Liver (tissue), 10 donors: ENCODE measurements at places on chromosomes 7 and 10. TPM values are rescaled to one million over a fixed set of nuclear protein-coding genes. Genes with fewer than 3 reads are reported as not detected.

The PIK3CG gene
- 4.1 TPM for total RNA-seq

The SYT15B gene
- 0.14 TPM for total RNA-seq

The PRR15 gene
- 0.98 TPM for total RNA-seq

The CALCR gene
- not detected for total RNA-seq

The ADAM12 gene
- total RNA-seq = 0.25 TPM

The ACHE gene
- 17.6 TPM for total RNA-seq

The LIPJ gene
- total RNA-seq = not detected

The SAMD9 gene
- 3.3 TPM for total RNA-seq

The AKR1C1 gene
- 128 TPM for total RNA-seq

- peak; percentile 83 for DNase-seq
These were observed at the start of gene ADCK2 for GRCh38 chr7:140672382-140673062. ADCK2 (plus strand) TSS chr7:140672945; CDS start chr7:140673331, 386 bp downstream.

DNA sequence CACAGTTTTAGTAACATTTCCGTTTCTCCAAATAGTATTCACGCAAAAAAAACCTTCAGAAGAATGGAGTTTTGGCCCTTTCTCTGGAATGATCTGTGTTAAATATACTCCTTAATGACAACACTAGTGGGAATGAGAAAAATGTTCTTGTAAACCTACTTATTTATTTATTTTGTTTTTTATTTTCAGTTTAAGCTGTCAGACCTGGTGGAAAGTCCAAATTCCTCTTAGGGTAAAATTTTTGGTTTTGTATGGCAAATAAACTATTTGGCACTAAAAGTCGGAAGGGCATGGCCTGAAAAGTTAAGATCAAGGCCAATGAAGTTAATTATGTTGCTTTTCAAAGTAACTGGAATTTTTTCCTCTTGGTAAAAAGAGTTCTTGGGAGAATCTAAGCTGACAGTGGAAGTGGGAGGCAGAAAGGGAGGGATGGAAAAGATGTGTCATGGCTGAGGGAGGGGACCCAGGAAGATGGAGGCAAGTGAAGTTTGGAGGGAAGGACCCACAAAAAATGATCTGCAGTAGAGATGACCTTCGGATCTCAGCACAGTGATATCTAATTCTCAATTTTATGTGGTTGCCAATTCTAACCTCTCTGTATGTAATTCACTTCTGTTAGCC, 33.5 kb upstream of the VPS41 start:
- no peak for DNase-seq

DNA sequence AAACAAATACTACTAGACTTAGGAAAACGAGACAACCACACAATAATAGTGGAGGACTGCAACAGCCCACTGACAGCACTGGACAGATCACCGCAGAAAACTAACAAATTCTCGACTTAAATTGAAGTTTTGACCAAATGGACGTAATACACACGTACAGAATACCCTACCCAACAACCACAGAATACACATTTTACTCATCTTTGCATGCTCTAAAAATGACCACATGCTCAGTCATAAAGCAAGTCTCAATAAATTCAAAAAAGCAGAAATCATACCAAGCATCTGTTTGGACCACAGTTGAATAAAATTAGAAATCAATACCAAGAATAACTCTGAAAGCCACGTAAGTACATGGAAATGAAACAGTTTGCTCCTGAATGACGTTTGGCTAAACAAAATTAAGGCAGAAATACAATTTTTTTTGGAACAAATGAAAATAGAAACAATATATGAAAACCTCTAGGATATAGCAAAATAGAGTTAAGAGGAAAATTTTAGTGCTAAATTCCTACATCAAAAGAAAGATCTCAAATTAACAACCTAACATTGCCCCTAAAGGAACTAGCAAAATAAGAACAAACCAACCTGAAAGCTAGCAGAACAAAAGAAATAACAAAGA, 30.6 kb downstream of the MAPK8 start:
- no peak for DNase-seq

- DNase-seq = no peak
These were observed 3.5 kb downstream of the MTPAP start for GRCh38 chr10:30345611-30346010.

- DNase-seq = no peak
These were observed 39.5 kb downstream of the LRMDA start for GRCh38 chr10:75470901-75471300.

GRCh38 chr7:9575716-9576115, 1142.3 kb downstream of the NXPH1 start:
- DNase-seq = no peak

DNA sequence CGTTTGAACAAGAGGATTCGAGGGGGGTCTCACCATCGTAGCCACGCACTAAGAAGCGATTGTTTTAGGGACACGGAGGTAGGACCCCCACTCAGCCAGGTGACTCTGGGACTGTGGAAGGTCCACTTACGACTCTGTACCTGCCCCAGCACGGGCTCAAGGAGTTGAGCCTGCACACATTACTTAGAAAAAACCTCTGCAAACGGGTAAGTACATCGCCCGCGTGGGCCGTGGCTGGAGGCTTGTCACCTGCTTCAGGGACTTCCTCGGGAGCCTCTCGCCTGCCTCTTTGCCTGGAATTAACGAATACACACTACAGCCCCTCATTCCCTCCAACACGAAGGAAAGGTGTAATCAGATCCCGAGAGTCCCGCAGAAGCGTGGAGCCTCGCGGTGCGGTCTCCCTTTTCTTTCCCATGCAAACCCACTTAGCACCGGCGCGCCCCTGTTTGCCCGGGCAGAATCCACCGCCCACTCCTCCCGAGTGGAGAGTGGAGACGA, 826 bp downstream of the PODXL start:
- no peak for DNase-seq

DNA sequence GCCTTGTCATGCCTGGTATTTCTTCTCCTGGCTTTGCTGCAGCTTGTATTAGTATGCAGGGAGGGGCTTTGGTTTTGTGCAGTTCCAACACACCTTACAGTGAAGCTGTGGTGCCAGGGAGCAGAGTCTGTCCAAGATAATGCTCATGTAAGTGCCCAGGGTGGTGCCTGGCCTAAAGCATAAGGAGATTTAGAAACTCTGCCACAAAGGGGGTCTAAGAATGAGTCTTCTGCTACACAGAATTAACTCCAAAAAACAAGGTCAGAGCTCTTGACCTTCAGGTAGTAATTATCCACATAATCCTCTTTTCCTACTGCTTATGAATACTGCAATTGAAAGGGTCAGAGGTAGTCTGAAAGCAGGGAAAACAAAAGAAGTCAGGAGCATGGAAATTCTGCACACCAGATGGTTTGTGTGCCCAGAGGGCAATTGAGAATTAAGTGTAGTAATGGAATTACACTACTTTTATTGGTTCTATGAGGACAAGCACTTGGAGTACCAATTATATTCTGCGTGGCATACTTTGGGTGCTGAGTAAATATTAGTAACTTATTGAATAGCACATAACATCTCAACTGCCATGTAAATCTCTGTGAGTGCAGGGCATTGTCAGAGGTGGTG, 121.5 kb downstream of the KAT6B start:
- DNase-seq = no peak

GRCh38 chr10:77874872-77875271, 51.7 kb downstream of the DLG5 start:
- DNase-seq = no peak

GRCh38 chr10:60649485-60650377, 128.5 kb upstream of the CDK1 start:
- no peak for DNase-seq

DNA sequence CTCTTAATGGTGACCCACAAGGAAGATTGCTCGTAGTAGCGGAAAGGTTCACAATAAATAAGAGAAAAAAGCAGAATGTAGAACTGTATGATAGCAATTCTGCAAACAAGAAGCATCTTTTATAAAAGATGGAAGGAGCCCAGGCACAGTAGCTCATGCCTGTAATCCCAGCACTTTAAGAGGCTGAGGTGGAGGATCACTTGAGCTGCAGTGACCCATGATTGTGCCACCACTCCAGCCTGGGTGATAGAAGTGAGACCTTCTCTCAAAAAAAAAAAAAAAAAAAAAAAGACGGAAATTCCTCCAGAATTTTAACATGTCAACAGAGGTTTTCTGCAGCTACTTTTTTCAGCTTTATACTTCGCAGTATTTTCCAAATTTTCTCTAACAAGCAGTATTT, 13.2 kb downstream of the GATAD1 start:
- no peak for DNase-seq

DNA sequence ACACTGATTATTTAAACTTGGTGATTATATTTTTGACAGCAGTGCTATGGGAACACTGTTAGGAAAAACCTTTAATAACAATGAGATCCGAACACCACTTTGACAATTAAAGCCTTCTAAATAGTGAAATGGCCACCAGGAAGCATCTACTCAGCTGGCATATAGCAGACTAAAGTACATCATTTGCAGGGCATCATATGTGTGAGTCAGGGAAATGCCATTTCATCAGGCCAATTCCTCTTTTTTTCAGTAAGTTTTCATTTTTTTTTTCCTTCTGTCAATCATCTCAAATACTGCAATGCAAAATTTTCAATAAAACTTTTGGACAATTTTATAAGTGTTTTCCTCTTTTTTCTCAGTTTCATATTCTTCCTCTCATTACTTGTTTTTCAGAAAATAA, 521.4 kb upstream of the SEMA3D start:
- DNase-seq = no peak

DNA sequence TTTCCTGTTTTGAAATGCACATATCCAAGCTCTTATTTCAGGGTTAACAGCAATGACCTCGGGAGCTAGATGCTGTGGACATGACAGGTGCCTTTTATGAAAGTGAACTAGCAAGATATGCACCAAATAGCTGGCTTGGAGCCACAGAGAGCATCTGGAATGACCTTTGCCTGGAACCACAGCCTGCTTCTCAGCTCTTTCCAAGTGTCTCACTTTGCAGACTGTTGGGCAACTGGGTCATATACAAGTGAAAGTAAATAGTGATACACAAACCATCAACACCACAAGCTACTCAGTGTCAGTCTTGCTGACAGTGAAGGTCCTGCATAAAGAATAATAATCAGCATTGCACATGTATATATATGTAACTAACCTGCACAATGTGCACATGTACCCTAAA, 183.5 kb downstream of the RNF133 start:
- DNase-seq = peak; percentile 42

DNA sequence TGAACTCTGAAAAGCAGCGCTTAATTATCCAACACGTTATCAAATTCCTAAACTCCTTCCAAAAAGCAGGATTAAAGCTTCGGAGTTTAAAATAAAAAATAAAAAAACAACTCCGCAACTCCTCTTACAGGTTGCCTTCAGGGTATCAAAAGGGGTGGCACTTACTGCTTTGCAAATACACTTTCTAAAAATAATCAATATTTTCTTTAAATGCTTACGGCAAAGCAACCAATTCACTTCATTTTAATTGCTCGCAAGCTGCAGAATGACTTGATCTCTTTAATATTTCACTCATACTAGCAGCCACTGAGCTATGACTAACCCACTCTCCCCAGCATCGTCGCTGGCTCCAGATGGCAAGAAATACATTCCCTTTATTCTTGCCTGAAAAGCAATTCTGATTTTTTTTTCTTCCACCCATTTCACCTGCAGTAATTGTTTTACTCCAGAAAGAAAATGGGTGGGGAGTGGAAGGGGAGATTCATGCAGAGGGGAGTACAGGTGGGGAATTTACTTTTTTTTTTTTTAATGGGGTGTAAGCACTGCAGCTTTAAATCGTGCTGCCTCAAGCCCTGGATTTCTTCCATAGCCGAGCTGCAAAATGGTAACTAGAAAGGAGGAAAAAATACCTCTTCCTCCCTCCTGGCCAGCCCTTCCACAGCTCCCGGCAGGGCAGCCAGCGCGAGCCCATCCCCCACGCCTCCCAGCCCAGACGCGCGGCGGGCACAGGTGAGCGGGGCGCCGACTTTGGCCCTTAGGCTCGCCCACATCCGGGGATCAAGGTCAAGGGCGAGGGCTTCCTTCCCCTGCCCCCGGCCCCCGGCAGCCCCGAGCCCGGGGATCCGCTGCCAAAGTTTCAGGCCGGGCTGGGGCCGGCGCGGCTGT, 54.2 kb upstream of the FHIP2A start:
- peak; percentile 50 for DNase-seq

DNA sequence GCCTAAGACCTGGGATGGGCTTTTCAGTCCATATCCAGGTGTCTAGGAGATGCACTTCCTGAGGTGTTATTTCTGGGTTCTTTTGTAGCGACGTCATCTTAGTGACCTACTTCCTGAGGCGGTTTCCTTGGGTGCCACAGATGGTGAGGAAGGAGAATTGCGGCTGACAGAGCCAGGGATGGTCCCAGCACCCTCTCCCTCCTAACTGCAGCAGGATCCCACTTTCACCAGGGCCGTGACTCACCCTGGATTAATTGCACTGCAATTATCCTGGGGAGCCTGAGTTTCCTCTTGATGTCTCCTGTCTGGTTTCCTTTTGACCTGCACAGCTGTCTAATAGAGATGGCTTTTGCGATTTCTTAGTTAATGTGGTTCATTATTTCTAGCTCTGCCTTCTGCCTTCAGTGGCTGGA, 271.7 kb downstream of the TCF7L2 start:
- DNase-seq = no peak

DNA sequence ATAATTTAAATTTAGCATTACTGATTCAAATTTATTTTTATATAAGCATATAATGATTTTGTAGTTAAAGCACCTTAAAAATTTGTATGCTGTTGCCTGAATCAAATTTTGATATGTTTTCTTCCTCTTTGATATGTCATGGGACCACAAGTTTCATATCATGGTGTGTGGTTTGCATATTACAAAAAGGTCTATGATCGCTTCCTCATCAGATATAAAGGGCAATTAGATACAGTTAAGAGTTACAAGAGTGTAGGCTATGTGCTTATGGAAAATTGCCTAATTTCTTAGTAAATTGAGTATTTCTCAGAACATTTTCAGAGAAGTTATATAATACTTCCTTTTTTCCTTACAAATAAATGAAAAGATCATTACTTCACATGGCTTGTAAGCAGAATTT, 22.2 kb downstream of the MRC1 start:
- no peak for DNase-seq

DNA sequence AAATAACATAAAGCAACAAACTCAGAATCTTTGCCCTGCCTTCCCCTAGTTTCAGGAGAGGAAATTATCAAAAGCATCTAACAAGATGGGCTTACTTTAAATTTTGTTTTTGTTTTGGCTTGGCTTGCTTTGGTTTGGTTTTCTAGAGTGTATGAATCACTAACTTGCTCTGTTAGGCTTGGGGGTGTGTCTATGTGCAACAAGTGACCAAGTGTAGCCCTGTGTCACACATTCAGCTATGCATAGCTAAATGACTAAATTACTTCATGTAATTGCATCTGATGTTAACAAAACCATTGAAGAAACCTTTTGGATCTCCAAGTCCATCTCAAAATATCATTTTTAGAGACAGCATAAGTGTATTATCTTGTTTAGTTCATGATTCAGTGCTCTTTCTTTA, 251.0 kb downstream of the TFEC start:
- DNase-seq = no peak

- DNase-seq = no peak
These were observed 52.1 kb downstream of the ADD3 start for GRCh38 chr10:110059925-110060324.

DNA sequence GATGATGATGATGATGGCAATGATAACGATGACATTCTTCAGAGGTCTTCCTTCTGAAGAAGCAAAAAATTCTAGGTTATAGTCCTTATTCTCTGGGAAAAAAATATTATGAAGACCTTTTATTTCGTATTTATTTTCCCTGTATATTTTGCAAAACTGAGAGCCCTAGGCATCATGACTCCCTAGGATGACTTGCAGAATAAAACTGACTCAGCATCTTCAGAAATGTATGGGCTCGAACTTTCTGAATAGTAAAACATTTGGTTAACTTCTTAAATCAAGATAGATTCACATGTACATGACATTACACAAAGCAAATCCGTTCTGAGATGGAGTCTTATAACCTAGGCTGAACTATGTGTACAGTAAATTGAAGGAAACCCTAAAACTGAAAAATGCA, 29.4 kb downstream of the DKK1 start:
- DNase-seq = no peak

GRCh38 chr7:27051451-27051850, 44.3 kb downstream of the HOXA1 start:
- DNase-seq = no peak
